Uterus (tissue), 4 donors: ENCODE measurements at places on chromosomes 3 and 15. TPM values are rescaled to one million over a fixed set of nuclear protein-coding genes. Genes with fewer than 3 reads are reported as not detected.

DNA sequence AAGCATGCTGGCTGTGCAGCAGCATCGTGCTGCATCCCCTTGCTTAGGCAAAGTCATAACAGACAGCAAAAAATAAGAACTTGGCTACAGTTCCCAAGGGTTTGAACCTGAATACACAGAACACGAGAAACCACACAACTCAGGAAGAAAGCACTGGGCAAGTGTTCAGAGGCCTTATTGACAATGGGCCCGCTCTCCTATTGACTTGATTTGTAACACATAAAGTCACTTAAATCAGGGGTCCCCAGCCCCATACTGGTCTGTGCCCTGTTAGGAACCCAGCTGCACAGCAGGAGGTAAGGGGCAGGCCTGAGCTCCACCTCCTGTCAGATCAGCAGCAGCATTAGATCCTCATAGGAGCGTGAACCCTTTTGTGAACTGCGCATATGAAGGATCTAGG is 145.1 kb downstream of the LSAMP start:
- H3K4me1 ChIP-seq, result no peaks in the 10 kb centered on the region
- H3K36me3 ChIP-seq, result no peaks in the 10 kb centered on the region
- no peaks in the 10 kb centered on the region for H3K27me3 ChIP-seq

The THSD4 gene
- total RNA-seq, result 144 TPM

DNA sequence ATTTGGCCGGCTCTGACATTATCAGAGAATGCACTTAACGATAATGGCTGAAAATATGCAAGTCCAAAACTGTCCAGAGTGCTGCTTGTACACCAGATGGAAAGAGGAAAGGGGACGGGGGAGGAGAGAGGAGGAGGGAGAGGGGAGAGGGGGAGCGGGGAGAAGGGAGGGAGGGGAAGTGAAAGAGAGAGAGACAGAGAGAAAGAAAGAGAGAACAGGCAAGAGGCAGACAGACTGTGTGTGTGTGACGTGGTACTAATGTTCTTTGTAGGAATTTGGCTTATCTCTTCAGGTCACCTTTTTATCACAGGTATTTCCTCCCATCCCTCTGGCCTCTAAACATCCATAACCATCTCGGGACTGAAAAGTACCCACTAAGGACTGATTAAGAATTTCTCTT is 75.1 kb upstream of the LMOD3 start:
- no peak overlapping the region for H3K4me3 ChIP-seq
- no peak overlapping the region for H3K27ac ChIP-seq
- no peaks in the 10 kb centered on the region for H3K4me1 ChIP-seq
- DNase-seq, result no peak
- no peaks in the 10 kb centered on the region for H3K36me3 ChIP-seq
- no peaks in the 10 kb centered on the region for H3K27me3 ChIP-seq

The TNFSF10 gene
- total RNA-seq, result 44.7 TPM

The ZBTB47 gene
- total RNA-seq, result 29.1 TPM

DNA sequence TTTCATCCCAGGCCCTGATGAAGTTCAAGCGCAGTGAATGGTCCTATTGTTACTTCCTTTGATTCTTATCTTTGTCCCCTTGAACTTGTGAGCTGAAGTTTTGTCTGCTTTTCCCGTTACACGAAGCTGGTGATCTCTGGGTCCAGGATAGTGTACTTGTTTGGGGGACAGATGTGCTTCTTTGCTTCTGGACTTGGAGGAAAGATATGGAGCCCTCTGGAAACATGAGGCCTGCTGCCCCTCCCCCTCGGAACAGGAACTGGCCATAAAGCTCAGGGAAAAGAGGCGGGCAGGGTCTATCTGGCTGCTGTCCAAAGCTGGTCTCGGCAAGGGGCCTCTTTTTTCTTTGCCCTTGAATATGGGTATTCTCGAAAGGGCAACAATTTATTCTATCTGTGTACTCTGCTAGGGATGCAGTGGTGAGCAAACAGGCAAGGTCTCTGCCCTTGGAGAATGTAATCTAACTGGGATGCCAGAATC is 47.6 kb downstream of the IDH2 start:
- H3K27me3 ChIP-seq, result no peaks in the 10 kb centered on the region
- no peak overlapping the region for H3K4me3 ChIP-seq
- no peaks in the 10 kb centered on the region for H3K4me1 ChIP-seq
- no peaks in the 10 kb centered on the region for H3K36me3 ChIP-seq
- no peak overlapping the region for H3K27ac ChIP-seq

The GHSR gene
- total RNA-seq, result not detected

GRCh38 chr3:44424758-44425157 is 52.7 kb downstream of the ZNF445 start:
- no peaks in the 10 kb centered on the region for H3K36me3 ChIP-seq
- no peaks in the 10 kb centered on the region for H3K27me3 ChIP-seq

The FANCD2OS gene
- total RNA-seq, result not detected

The HACD3 gene
- 144 TPM for total RNA-seq

The CORO2B gene
- total RNA-seq, result 7.8 TPM

- H3K27ac ChIP-seq, result no peak overlapping the region
- H3K36me3 ChIP-seq, result no peaks in the 10 kb centered on the region
- H3K4me1 ChIP-seq, result peaks cover 15% of the 10 kb centered on the region
- H3K4me3 ChIP-seq, result no peak overlapping the region
- H3K27me3 ChIP-seq, result no peaks in the 10 kb centered on the region
Observed at GRCh38 chr15:75727851-75728715, 15.4 kb upstream of the CSPG4 start.

The HTR3E gene
- total RNA-seq, result not detected

DNA sequence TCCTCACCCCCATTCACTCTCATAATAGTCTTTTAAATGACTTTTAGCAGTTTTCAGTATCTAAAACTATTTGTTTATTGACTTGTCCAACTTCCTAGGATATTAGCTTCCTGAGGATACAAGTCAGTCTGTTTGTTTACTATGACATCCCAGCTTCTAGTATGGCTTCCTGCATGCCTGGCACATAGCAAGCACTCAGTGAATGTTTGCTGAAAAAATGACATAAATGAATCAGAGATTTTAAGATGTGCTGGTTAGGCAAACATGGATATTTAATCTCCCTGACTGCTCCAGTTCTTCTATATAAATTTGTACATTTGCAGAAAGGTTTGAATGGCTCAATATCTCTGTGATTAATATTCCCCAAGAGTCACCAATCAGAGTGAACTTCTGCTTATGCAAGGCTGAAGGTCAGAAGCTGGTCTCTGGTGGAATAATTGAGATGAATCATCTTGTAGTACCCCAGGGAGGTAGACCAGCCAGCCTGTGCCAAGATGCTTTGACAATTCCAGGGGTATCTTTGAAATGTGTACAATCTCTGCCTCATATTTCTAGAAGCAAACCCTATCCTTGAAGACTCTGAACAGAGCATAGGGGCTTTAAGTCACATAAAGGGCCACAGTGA is 219.0 kb upstream of the LMCD1 start:
- no peak overlapping the region for H3K27ac ChIP-seq
- DNase-seq, result no peak
- no peaks in the 10 kb centered on the region for H3K36me3 ChIP-seq
- no peak overlapping the region for H3K4me3 ChIP-seq
- no peaks in the 10 kb centered on the region for H3K27me3 ChIP-seq
- no peaks in the 10 kb centered on the region for H3K4me1 ChIP-seq

GRCh38 chr3:42256135-42256819 is 9.7 kb downstream of the CCK start:
- no peak overlapping the region for H3K4me3 ChIP-seq
- H3K27ac ChIP-seq, result no peak overlapping the region
- no peak for DNase-seq
- H3K27me3 ChIP-seq, result no peaks in the 10 kb centered on the region

DNA sequence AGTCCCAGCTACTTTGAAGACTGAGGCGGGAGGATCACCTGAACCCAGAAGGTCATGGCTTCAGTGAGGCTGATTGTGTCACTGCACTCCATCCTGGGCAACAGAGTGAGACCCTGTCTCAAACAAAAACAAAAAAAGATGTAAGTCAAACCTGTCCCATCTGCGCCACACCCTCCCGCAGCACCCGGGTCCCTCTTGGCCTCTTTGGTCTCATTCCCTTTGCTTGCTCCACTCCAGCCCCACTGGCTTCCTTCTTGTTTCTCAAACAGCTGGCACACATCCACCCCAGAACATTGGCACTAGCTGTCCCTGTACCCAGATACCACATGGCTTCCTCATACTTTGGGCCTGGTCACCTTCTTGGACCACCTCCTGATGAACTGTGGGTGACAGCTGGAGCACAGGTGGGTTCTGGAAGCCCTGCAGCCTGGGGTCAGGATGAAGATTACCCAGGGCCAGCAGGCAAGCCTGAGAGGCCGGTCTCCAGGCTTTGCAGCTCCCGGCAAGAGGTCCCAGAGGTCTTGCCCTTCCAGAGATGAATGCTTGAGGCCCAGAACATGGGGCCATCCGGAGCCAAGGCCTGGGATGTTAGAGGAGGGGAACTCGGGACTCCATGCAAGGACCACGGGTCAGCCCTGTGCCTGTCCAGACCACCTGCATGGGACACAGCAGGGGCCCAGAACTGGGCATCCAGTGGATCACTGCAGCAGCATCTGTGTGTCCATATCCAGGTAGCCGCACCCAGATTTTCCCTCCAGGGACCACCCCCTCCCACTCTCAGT is 10.9 kb upstream of the GATA2 start:
- no peak for DNase-seq
- H3K4me1 ChIP-seq, result no peaks in the 10 kb centered on the region
- H3K36me3 ChIP-seq, result no peaks in the 10 kb centered on the region
- H3K27ac ChIP-seq, result no peak overlapping the region

DNA sequence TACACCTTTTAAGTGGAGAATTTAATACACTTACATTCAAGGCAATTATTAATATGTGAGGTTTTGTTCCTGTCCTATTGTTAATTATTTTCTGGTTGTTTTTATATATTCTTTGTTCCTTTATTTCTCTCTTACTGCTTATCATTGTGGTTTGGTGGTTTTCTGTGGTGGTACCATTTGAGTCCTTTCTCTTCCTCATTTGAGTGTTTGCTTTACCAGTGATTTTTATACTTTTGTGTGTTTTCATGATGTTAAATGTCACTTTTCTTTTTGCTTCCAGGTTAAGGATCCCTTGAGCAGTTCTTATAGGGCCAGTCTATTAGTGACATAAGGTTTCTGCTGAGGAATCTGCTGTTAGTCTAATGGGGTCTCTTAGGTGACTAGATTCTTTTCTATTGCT is 116.5 kb downstream of the LRRK1 start:
- H3K36me3 ChIP-seq, result no peaks in the 10 kb centered on the region
- no peaks in the 10 kb centered on the region for H3K4me1 ChIP-seq
- no peak overlapping the region for H3K4me3 ChIP-seq
- DNase-seq, result no peak
- no peak overlapping the region for H3K27ac ChIP-seq
- H3K27me3 ChIP-seq, result no peaks in the 10 kb centered on the region

The GOLGA6L24 gene
- not detected for total RNA-seq

The UBAP1L gene
- 2.6 TPM for total RNA-seq

DNA sequence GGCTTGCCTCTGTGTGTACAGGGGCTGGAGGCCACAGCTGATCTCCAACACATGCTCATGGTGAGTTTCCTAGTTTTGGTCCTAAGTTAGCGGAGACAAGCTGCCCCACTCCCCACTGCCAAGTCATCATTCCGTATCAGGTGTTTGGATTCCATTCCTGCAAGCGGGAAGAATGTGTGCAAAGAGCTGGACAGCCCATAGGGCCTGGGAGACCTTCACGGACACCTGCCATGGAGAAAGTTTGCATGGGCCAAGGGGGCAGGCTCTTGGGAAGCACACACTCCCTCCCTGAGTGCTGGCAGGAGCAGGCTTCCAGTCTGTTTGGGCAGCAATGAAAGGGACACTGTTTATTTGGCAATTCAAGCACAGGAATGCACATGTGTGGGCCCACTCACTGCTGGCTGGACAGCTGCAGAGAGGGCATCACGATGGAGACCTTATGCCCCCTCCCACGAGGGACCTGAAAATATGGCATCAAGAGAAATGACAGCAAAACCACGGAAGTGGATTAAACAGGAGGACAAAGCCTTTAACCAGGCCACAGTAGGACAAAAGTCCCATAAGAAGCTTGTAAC is 149.7 kb downstream of the KLF13 start:
- H3K27ac ChIP-seq, result no peak overlapping the region
- peak; percentile 4 for DNase-seq
- no peaks in the 10 kb centered on the region for H3K27me3 ChIP-seq
- H3K4me1 ChIP-seq, result no peaks in the 10 kb centered on the region

DNA sequence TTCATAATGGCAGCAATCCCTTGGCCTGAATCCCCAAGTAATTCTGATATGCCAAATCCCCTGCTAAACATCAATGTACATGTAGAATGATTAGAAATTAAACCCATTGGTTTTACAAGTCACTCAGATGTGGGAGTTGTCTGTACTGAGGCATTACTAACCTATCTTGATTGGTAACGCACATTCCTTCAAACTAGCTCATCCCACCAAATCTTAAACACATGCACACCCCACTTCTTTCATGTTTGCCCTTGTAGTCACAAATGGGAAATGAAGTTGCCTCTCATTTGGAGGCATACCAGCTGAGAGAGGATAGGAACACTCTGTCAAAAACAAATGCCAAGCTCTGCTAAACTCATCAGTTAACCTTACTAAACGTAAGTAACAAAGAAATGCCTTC is 29.1 kb upstream of the MAN2C1 start:
- H3K27me3 ChIP-seq, result no peaks in the 10 kb centered on the region
- H3K27ac ChIP-seq, result no peak overlapping the region
- H3K4me1 ChIP-seq, result no peaks in the 10 kb centered on the region
- H3K4me3 ChIP-seq, result no peak overlapping the region
- no peaks in the 10 kb centered on the region for H3K36me3 ChIP-seq

GRCh38 chr3:167811031-167811430 is 75.5 kb downstream of the SERPINI1 start:
- no peak for DNase-seq
- no peaks in the 10 kb centered on the region for H3K36me3 ChIP-seq
- H3K27ac ChIP-seq, result no peak overlapping the region
- H3K4me1 ChIP-seq, result no peaks in the 10 kb centered on the region

GRCh38 chr3:115161168-115161834 is 14.2 kb upstream of the ZBTB20 start:
- H3K4me1 ChIP-seq, result no peaks in the 10 kb centered on the region
- H3K36me3 ChIP-seq, result no peaks in the 10 kb centered on the region
- no peak overlapping the region for H3K4me3 ChIP-seq
- no peak for DNase-seq

GRCh38 chr15:98967916-98968315 is 39.7 kb downstream of the PGPEP1L start:
- no peaks in the 10 kb centered on the region for H3K27me3 ChIP-seq
- H3K27ac ChIP-seq, result no peak overlapping the region
- H3K4me3 ChIP-seq, result no peak overlapping the region
- H3K4me1 ChIP-seq, result no peaks in the 10 kb centered on the region
- H3K36me3 ChIP-seq, result no peaks in the 10 kb centered on the region
- DNase-seq, result no peak

The CXCR6 gene
- 0.76 TPM for total RNA-seq

DNA sequence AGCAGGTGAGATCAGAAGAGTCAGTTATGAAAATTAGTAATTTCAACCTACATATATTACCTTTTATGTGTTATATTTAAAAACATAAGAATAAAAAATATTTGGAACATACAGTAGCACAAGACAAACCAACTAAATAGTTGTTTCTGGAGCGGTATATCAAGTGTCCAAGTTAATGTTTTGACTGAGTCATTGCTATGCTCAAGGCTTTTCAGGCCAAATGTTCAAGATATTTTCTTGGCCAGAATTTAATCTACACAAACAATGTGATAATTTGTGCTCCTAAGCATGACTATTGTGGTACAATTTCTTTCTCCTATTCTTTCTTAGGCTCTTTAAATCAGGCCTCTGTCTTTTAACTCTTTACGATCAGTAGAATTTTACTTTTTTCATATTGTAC is 412.4 kb downstream of the RAP2B start:
- H3K27ac ChIP-seq, result no peak overlapping the region
- H3K27me3 ChIP-seq, result no peaks in the 10 kb centered on the region
- no peaks in the 10 kb centered on the region for H3K36me3 ChIP-seq
- H3K4me1 ChIP-seq, result no peaks in the 10 kb centered on the region
- DNase-seq, result no peak
- no peak overlapping the region for H3K4me3 ChIP-seq

GRCh38 chr3:175564363-175564762 is 705.2 kb downstream of the NAALADL2 start:
- DNase-seq, result no peak
- H3K4me1 ChIP-seq, result no peaks in the 10 kb centered on the region
- no peaks in the 10 kb centered on the region for H3K27me3 ChIP-seq
- H3K27ac ChIP-seq, result no peak overlapping the region

The CAPN3 gene
- 0.29 TPM for total RNA-seq
